ENCODE measurements at places on chromosomes 6 and 20.

DNA sequence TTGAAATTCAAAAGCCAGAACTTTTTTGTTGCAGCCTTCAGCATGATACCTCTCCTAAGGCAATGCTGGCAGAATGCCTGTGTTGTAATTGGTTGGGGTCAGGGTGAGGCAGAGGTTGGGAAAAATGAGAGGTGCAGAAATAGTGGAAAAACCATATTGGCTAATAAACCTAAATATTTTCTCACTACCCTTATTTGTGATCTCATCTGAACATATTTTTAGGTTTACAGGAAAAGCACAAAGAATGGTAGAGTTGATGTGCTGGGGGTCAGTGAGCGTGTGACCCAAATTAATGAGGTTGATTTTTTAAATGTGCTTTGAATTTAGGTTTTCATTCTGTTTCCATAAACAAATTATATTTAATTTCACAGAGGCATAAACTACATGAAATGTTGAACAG lies 437.3 kb downstream of the HDGFL1 start:
- DNase-seq, result no peak

GRCh38 chr6:33061987-33062386 lies 11.5 kb downstream of the HLA-DPA1 start:
- DNase-seq, result no peak

DNA sequence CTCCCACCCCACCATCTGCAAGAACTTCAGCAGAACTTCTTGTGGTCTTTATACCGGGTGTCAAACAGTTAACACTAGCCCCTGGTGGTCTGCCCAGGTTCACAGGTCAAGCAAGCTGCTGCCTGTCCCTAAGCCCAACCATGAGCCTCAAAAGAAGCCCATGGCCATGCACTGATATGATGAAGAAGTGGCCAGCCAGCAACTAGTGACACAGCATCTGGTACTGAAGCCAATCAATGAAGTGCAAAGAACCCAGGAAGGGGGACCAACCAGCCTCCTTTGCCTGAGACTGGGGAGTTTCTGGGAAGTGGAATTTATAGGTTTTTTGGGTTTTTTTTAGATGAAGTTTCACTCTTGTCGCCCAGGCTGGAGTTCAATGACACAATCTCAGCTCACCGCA lies 127.8 kb downstream of the MAFB start:
- DNase-seq, result no peak

- no peak for DNase-seq
These were observed 9.8 kb downstream of the PDE10A start for GRCh38 chr6:165653196-165653595.

GRCh38 chr6:104855507-104855906 lies 4.2 kb downstream of the HACE1 start:
- no peak for DNase-seq

DNA sequence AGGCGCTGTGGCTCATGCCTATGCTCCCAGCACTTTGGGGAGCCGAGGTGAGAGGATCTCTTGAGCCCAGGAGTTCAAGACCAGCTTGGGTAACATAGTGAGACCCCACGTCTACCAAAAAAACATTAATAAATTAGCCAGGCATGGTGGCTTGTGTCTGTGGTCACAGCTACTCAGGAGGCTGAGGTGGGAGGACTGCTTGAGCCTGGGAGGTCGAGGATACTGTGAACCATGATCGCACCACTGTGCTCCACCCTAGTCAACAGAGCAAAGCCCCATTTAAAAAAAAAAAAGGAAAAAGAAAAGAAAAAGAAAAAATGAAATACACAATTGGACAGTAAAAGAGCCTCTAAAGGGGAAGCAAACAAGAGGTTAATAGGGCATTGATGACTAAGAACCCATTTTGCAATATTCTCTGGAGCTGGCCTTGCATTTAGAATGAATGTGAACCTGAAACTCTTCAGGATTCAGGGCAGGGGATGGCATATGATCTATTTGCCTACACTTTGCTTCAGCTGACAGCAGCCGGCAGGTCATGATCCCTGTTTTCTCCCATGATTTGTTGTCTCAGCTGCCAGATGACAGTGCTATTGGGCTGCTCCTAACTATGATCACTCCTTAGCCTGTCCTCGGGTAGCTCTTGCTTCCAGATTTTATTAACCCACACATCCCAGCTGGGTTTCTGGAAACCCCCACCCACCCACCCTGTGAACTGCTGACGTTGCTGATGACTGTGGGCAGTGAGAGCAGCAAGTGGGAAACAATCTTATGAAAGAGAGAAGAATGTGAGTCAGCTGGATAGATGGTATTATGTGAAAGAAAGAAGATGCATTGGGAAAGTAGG lies 83.8 kb upstream of the ELOVL5 start:
- DNase-seq, result no peak

GRCh38 chr6:125662296-125662695 lies 87.1 kb upstream of the HEY2 start:
- no peak for DNase-seq

GRCh38 chr6:99432877-99433276 lies 7.8 kb upstream of the PNISR start:
- DNase-seq, result no peak

Data from T-helper 2 cell (primary cell).